Fibroblast of skin of back (primary cell): ENCODE measurements at places on chromosomes 5 and 9.

DNA sequence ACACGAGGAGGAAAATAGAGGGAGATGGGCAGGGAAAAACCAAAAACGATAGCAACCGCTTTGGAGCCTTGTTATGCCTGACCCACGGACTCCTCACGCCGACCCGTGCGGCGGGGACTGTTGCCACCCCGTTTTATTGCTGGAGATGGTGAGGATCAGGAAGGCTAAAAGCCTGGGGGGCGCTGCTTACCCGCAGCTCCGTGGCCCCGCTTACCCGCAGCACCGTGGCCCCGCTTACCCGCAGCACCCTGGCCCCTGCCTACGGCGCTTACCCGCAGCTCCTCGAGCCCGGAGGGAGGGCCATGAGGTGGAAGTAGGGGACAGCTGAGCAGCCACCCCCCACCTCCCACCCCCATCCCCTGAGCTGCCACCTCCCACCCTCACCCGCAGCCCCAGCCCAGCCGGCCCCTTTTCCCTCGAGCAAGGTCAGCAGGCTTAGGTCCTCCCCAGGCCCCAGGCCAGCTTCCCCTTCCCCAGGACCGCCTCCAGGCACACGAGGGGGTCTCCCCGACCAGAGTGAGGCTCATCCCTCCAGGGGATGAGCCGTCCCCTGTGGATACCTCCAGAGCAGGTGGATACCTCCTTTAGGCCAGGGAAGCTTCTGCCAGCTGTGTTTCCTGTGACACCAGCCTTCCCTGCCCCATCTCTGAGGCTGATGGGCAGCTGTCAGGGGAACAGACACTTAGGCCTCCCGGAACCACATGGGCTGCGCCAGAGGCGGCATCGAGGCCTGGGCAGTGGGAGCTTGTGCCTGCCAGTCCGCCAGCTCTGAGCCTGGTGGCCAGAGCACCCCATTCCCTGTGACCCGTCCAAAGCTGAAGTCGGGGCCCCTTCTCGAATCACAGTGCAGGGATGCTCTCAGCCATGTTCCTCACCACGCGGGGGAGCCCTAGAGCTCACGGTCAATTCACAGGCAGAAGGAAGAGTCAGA is 92.3 kb downstream of the LMX1B start:
- peak; percentile 30 for DNase-seq

DNA sequence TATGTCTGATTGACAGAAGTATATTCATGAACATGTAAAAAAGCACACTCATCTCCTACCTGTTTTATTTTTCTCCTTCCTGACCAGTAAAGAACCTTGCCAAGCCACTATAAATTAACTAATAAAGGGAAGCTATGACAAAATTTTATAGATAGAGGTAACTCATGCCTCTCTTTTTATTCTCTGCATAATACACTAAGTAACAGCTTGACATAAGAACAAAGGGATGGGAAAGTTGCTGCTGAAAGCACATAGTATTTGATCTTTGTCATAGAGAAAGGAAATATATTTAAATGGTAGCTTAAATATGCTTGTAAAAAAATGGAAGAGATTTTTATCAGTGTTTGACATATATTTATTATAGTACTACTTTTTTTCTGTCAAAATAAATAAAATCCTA is 1065.7 kb upstream of the CDH9 start:
- no peak for DNase-seq

- no peak for DNase-seq
Observed at GRCh38 chr5:27011274-27011673, 27.1 kb downstream of the CDH9 start.

DNA sequence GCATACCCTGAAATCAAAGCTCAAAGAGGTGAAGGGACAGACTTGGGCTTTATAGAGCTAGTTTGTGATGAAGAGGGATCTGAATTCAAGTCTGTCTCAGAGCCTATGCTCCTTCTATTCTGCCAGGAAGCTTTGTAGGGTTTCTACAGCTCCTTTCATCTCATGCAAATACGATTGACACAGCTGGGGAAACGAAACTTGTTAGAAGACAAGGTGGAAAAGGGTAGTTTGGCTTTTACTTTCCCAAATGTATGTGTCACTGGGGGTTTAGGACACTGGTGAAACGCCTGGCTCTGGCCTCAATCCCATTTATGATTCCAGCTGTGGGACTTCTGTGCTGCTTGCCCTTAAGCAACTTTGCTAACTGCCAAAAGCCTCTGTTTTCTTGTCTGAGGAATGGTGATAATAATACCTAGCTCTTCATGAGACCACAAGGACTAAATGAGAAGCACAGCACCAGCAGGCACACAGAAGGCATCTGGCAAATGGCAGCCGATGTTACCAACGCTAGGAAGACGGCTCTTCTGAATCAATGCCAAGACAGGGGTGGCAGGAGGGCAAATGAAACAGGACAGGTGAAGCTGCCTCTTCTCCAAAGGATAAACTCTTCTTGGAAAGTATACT is 70.3 kb upstream of the EQTN start:
- no peak for DNase-seq

DNA sequence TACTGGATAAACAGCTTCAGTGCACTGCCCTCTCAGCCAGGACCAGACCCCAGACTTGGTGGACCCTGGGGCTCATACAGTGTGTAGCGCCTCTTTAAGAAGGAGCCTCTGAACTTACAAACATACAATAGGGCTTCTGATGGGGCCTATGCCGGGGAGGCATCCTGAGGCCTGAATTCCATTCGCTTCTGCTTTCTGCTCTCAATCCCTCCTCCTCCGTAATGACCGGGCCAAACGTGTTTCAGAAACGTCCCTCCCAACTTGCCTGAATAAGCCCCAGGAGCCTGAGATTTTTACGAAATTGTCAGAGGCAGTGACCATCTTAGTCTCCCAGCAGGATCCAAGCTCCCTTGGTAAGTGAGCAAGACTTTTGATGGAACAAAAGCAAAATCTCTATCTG is 128.1 kb upstream of the BOD1 start:
- DNase-seq, result no peak

DNA sequence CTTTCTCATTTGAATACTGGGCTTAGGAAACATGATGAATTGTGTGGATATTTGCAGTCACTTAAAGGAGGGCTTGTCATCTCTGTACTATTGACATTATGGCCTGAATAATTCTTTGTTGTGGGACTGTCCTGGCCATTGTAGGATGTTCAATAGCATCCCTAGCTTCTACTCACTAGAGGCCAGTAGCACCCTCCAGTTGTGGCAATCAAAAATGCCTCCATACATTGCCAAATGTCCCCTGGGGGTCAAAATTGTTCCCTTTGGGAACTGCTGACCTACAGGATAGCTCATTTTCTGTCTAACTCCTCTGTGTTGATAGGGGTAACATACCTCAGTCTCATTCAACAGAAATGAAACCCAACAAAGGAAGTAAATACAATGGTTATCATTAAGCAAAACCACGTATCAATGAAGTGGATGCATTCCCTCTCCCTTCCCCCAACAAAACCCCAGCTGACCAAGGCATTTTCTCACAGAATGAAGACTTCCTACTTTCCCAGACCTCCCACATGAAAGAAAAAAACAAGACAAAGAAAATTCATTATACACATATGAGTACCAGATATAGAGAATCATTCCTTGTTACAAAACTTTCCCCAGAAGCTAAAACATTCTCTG is 18.1 kb downstream of the FYB1 start:
- no peak for DNase-seq

GRCh38 chr9:24436761-24437160 is 108.9 kb downstream of the IZUMO3 start:
- DNase-seq, result peak; percentile 41

DNA sequence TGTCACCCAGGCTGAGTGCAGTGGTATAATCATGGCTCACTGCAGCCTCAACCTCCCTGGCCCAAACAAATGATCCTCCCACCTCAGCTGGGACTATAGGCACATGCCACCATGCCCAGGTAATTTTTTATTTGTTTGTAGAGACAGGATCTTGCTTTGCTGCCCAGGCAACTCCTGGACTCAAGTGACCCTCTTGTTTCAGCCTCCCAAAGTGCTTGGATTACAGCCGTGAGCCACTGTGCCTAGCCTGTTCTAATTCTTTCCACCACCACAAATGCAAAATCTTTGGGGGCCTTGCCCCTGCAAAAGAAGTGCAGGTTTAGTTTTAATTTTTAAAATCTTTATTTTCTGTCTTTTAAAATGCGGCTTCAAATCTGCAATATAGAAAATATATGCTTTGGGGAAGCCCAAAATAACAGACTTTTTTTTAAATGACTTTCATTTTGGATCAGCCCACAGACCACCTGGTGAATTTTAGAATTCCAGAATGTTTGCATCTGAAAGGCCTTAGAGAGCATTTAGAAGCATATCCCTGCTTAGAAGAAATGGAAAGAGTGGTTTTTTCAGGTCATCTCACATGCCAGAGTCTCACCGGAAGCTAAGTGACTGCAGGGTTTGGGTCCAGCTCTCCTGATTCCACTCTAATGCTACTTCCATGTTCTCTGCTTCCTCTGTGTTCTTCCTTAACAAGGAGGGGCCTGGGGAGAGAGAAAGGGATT is 111.4 kb upstream of the FER start:
- no peak for DNase-seq

DNA sequence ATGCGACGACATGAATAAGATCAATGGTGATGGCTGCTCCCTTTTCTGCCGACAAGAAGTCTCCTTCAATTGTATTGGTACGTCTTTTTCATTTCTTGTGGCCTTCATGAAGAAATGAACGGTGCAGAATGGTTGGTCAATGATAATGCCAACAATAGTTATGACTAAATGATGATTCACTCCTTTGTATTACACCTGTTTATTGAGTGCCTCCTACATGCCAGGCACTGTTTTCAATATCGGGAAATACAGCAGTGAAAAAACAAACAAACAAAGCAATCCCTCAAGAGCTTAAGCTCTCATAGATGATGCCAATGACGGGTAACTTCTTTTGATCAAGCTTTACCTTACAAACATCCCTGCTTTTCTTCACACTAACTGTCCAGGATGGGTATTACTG is 117.7 kb downstream of the PAPPA start:
- DNase-seq, result no peak
